Lower lobe of right lung (tissue), 2 donors: ENCODE measurements at places on chromosomes 11 and 22.
A peak's percentile ranks its signal among the peaks of the same experiment; 100 is the strongest.

GRCh38 chr22:44246615-44247326 is 66.0 kb downstream of the SHISAL1 start:
- H3K27ac ChIP-seq, result no peak overlapping the region
- no peaks in the 10 kb centered on the region for H3K4me1 ChIP-seq
- DNase-seq, result no peak
- H3K36me3 ChIP-seq, result no peaks in the 10 kb centered on the region

DNA sequence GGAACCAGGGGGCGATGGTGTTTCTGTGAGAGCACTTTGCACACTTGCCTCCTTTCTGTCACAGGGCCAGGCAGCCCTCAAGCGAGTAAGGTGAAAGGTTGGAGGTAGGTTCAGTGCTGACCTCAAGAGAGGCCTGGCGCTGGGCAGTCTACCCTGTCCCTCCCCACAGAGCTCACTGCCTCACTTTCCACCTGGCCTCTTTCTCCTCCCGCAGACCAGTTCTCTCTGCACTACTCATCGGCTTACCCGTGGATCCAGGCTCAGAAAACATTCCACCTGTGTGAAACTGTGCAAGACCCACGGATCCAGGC is 16.8 kb downstream of the APOL5 start:
- no peak overlapping the region for H3K27ac ChIP-seq
- H3K4me3 ChIP-seq, result no peak overlapping the region
- H3K4me1 ChIP-seq, result no peaks in the 10 kb centered on the region
- DNase-seq, result no peak

GRCh38 chr11:11793073-11793472 is 48.7 kb upstream of the USP47 start:
- no peaks in the 10 kb centered on the region for H3K4me1 ChIP-seq
- H3K27me3 ChIP-seq, result no peaks in the 10 kb centered on the region
- no peak overlapping the region for H3K4me3 ChIP-seq
- DNase-seq, result no peak

GRCh38 chr11:10893714-10894151 is 35.9 kb upstream of the ZBED5 start:
- H3K27ac ChIP-seq, result no peak overlapping the region
- H3K4me3 ChIP-seq, result no peak overlapping the region
- no peaks in the 10 kb centered on the region for H3K36me3 ChIP-seq
- peaks cover 1% of the 10 kb centered on the region for H3K4me1 ChIP-seq
- DNase-seq, result no peak

DNA sequence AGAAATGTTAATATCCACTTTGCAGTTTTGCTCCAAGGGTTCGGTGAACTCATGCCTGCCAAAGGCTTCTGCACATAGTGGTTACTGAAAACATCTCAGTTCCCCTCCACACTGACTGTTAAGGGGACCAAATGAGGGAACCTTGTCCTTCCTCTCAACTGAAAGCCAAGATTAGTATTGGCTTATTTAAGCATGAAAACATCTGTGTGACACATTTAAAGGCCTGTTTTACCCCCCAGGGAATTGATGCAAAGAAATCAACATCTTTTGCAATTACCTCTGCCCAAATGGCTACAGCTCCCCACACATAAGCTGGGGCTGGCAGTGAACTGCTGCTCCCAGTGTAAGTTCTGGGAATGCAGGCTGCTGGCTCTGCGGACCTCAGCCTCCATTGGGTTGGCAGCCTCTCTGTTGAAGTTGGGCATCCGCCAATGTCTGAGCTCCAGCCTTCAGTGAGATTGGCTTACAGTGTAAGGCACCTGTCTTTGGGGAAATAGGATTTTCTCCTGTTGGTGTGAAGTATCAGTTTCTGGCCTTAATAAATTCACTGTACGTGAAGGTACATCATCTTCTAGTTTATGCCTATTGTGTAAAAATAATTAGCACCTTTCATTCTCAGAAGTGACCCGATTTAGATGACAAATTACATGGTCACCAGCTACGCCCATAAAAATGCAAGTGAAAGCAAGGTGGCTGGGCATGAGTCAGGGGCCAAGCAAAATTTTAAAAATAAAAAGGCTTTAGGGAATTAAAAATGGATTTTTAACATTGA is 213.4 kb upstream of the SYN3 start:
- H3K27me3 ChIP-seq, result no peaks in the 10 kb centered on the region
- no peaks in the 10 kb centered on the region for H3K4me1 ChIP-seq
- H3K36me3 ChIP-seq, result no peaks in the 10 kb centered on the region
- H3K27ac ChIP-seq, result no peak overlapping the region

DNA sequence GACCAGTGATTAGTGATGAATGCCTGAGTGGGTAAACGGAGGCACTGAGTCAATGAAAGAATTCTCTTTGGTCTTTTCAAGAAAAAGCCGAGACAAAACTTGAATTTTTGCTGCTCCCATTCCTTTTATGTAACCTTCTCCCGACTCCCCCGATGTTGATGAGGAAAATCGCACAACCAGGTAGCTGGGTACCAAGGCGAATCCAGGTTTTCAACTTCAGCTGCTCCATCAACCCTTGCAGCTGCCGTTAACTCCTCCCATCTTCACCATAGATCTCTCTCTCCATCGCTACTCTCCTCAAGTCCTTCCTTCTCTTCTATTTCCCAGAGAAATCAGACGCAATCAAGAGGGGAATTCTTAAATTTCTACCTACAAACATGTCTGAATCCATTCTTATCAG is 611 bp upstream of the USP2 start:
- peak overlapping the region; percentile 51 for H3K4me3 ChIP-seq
- peaks cover 14% of the 10 kb centered on the region for H3K4me1 ChIP-seq
- no peaks in the 10 kb centered on the region for H3K36me3 ChIP-seq
- H3K27me3 ChIP-seq, result no peaks in the 10 kb centered on the region
- no peak for DNase-seq

GRCh38 chr11:125603207-125603606 is 10.6 kb downstream of the STT3A start:
- no peaks in the 10 kb centered on the region for H3K4me1 ChIP-seq
- H3K27ac ChIP-seq, result no peak overlapping the region
- DNase-seq, result no peak
- peaks cover 100% of the 10 kb centered on the region for H3K36me3 ChIP-seq

- no peaks in the 10 kb centered on the region for H3K27me3 ChIP-seq
- no peak overlapping the region for H3K4me3 ChIP-seq
- no peaks in the 10 kb centered on the region for H3K36me3 ChIP-seq
Observed at GRCh38 chr22:19822301-19823117, 32.2 kb downstream of the GNB1L start.

GRCh38 chr11:48109046-48109666 is 107.5 kb upstream of the OR4B1 start:
- no peaks in the 10 kb centered on the region for H3K27me3 ChIP-seq
- peak overlapping the region; percentile 35 for H3K4me3 ChIP-seq
- DNase-seq, result no peak
- no peak overlapping the region for H3K27ac ChIP-seq

GRCh38 chr11:80925321-80925720 is 1484.5 kb upstream of the TENM4 start:
- no peaks in the 10 kb centered on the region for H3K36me3 ChIP-seq
- no peak overlapping the region for H3K27ac ChIP-seq
- H3K4me1 ChIP-seq, result no peaks in the 10 kb centered on the region
- no peaks in the 10 kb centered on the region for H3K27me3 ChIP-seq
- H3K4me3 ChIP-seq, result no peak overlapping the region
- no peak for DNase-seq

DNA sequence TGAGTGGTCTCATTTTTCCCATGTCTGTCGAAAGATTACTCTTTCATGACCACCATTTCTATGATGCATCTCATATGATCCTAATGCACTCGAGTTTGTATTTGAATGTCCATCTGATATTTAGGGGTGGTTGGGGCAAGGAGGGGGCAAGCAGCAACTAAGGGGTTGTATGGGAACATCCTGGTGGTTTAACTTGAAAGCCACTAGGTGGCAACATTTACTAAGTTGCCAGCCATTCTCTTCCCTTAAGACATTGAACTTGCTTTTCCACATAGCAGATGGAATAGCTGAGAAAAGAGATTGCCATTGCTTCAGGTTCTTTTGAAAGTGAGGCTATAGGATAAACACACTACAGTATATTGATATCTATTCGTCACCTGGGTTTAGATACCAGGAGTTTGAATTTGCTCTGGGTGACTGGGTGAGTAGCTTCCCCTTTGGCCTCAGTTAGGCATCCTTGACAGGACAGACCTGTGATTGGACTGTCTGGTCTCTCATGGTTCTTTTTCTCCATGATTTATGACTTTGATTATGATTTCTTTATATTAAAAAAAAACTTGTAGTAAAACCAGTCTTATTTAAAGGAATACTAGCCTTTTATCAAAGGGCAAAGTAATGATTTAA is 32.4 kb downstream of the NF2 start:
- no peak overlapping the region for H3K4me3 ChIP-seq
- H3K4me1 ChIP-seq, result peaks cover 9% of the 10 kb centered on the region
- H3K27me3 ChIP-seq, result no peaks in the 10 kb centered on the region
- DNase-seq, result no peak
- peaks cover 32% of the 10 kb centered on the region for H3K36me3 ChIP-seq

DNA sequence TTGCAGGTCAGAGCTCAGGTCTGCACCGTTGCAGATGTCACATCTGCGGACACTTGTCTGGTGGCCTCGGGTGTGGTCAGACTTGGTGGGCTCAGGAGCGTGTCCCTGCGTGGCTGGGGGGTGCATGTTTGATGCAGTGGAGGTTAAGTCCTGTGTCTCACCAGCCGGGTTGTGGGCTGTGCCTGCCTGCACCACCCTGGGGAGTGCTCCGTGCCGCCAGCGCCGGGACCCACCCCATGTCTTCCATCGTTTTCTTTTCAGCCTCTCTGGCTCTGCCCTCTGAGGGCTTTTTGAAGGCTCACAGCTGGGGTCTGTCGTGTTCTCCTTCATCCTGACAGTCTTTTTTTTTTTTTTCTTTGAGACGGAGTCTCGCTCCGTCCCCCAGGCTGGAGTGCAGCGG is 26.0 kb downstream of the PPIL2 start:
- no peaks in the 10 kb centered on the region for H3K27me3 ChIP-seq
- DNase-seq, result peak; percentile 35
- H3K27ac ChIP-seq, result no peak overlapping the region

GRCh38 chr11:9498457-9499078 is 37.8 kb downstream of the ZNF143 start:
- H3K27me3 ChIP-seq, result no peaks in the 10 kb centered on the region
- no peak overlapping the region for H3K4me3 ChIP-seq
- H3K36me3 ChIP-seq, result peaks cover 97% of the 10 kb centered on the region
- DNase-seq, result no peak

GRCh38 chr11:2530131-2530854 is 85.5 kb downstream of the KCNQ1 start:
- DNase-seq, result peak; percentile 42
- no peak overlapping the region for H3K27ac ChIP-seq
- peaks cover 34% of the 10 kb centered on the region for H3K4me1 ChIP-seq
- no peaks in the 10 kb centered on the region for H3K36me3 ChIP-seq
- no peaks in the 10 kb centered on the region for H3K27me3 ChIP-seq

DNA sequence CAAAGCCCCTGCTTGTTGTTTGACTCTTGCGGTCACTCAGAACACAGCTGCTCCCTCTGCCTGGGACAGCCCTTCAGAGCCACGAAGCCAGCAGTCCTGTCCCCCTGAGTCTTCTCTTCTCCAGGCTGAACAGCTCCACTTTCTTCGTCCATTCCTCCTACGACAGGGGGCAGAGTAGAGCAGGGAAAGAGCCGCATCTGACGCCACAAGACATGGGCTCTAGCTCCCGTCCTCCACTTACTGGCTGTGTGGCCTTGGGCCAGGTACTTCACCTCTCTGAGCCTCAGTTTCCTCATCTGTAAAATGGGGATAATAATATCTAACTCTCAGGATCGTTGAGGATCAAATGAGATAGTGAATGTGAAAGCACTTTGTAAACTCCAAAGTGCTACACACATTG is 29.9 kb downstream of the CHRDL2 start:
- no peaks in the 10 kb centered on the region for H3K27me3 ChIP-seq
- DNase-seq, result no peak
- no peak overlapping the region for H3K4me3 ChIP-seq
- no peaks in the 10 kb centered on the region for H3K36me3 ChIP-seq

- H3K36me3 ChIP-seq, result no peaks in the 10 kb centered on the region
- H3K4me3 ChIP-seq, result no peak overlapping the region
- DNase-seq, result no peak
- H3K27ac ChIP-seq, result no peak overlapping the region
- H3K27me3 ChIP-seq, result no peaks in the 10 kb centered on the region
Observed at GRCh38 chr11:89493431-89493830, 2.3 kb upstream of the NOX4 start.
